AML-193 (cell line): ENCODE measurements at places on chromosomes 1 and 21.

GRCh38 chr1:7117399-7118281, 332.4 kb downstream of the CAMTA1 start:
- peak; percentile 33 for DNase-seq

GRCh38 chr1:66246351-66247269, 287.3 kb upstream of the SGIP1 start:
- no peak for DNase-seq

- no peak for DNase-seq
Measured at GRCh38 chr1:79113836-79114235, 107.3 kb upstream of the ADGRL4 start.

- peak; percentile 87 for DNase-seq
Measured at GRCh38 chr1:149997585-149998262, 12.8 kb downstream of the OTUD7B start.

DNA sequence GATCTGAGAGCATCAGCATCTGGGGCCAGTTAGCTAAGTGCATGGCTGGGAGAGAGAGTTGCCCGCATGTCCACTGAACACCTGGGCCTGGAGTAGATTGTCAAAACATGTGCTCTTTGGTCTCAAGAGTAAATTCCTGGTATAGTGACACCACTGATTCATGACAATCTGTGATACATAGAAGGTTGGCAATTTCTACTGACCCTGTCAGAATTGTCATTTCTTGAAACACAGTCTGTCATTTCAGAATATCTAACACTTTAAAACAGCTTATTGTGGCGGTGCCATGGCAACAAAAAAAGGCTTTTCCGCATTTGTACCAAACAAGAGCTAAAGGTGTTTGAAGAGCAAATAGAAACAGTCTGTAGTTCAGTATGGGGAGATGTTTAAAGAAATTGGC, 186.4 kb upstream of the FAM78B start:
- DNase-seq, result no peak

GRCh38 chr1:27993241-27993640, 33.5 kb downstream of the XKR8 start:
- no peak for DNase-seq

- no peak for DNase-seq
Measured at GRCh38 chr1:6417961-6418667, 1.6 kb downstream of the HES2 start.

DNA sequence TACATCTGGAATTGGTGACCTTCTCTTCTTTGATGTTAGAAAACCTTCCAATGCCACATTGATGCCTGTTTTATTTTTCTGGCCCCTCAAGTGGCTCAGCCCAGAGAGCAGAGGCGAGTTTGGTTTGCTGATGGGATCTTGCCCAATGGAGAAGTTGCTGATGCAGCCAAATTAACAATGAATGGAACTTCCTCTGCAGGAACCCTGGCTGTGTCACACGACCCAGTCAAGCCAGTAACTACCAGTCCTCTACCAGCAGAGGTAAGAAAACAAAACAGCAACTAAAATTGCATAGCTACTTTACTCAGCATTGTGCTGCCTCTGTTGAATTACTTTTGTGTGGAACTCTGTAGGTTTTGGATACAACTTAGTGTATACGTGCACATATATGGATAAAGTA, 97.6 kb downstream of the CC2D1B start:
- no peak for DNase-seq

DNA sequence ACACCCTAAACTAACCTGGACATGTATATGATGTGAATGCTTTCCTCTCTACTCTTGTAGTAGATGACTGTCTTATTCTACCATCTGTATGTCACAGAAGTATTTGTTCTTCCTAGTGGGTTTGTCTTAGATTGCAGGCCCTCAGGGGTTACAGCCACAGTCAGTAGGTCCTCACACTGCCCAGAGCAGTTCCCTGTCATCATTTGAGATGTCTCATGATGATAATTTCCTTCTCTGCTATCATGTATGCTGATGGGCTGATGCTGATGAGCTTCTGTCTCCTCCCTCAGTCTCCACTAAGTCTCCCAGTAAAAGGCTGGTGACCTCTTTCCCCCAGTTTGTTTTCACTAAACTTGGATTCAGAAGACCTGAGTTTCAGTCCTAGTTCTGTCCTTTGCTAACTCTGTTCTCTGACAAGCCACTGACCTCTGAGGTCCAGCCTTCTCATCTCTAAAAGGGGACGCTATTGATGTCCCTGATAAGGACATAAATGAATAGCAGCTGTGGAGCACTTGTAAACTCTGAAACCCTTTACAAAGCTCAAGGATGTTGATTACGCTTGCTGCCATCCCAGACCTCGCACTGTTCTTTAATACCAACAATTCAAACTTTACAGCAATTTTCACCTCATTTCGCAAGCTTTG, 3.1 kb upstream of the ETV3 start:
- no peak for DNase-seq

GRCh38 chr1:26945728-26946127, 14.5 kb downstream of the KDF1 start:
- DNase-seq, result no peak

GRCh38 chr1:85174503-85174902, 26.3 kb downstream of the SYDE2 start:
- DNase-seq, result no peak

DNA sequence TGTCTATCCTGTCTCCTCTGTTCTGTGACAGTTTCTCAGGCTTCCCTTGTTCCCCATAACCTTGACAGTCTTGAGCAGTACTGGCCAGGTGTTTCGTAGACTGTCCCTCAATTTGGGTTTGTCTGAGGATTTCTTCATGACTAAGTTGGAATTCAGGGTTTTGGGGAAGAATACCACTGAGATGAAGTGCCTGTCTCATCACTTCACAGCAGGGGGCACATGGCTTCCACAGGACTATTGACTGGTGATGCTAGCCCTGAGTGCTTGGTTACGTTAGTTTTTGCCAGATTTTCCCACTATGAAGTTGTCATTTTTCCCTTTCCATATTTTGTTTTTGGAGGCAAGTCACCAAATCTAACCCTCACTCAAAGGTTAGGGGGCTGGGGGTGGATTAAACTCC, 45.7 kb downstream of the CDCP2 start:
- DNase-seq, result no peak

GRCh38 chr1:73604739-73605138, 593.2 kb downstream of the LRRIQ3 start:
- DNase-seq, result no peak

GRCh38 chr1:44418022-44418673, 13.1 kb downstream of the RNF220 start:
- DNase-seq, result no peak

- DNase-seq, result no peak
Measured at GRCh38 chr21:34526618-34527290, 14.7 kb upstream of the KCNE1 start.
